Testis (tissue), 5 donors: ENCODE measurements at places on chromosomes 7 and 10.
A peak's percentile ranks its signal among the peaks of the same experiment; 100 is the strongest.

- no peak for DNase-seq
These were observed 172.4 kb upstream of the PRR15 start for GRCh38 chr7:29391262-29391661.

DNA sequence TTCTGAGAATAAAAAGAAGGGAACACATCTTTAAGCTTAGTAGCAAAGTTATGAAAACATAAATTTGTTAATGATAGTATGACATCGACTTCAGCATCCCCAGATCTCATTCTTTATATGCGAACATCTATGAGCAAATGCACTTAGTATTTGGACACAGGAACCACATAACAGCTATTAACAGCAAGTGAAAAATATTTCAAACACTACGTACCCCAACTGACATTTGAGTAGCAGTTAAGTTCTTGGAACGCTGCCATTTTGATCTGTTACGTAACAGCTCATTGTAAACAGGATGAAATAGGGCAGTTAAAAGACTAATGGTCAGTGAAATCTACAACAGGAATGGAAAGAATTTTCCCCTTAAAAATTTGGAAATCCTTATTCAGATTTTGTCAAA lies 428.9 kb downstream of the TNS3 start:
- peak; percentile 29 for DNase-seq

DNA sequence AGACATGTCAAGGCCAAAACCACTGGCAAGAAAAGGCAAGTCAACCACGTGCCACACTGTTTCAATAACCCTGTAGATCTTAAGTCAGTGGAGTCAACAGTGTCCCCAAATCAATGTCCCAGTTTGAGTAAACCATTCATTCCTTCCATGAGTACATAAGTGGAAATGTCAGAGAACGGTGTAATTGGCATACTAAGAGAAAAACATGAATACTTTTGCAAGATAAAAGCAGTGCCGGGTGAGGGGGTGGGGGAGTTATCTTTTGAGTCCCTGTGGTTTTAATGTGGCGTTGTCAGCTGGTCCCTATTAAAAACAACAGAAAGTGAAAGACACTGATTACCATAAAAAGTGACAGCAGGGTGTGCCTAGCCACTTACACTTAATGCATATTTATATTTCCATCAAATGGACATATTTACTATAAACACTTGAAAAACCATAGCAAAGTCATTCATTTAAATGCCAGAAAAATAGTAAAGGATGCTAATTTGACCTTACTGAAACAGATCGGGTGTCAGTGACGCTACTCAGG lies 37.8 kb downstream of the RSU1 start:
- DNase-seq = no peak

DNA sequence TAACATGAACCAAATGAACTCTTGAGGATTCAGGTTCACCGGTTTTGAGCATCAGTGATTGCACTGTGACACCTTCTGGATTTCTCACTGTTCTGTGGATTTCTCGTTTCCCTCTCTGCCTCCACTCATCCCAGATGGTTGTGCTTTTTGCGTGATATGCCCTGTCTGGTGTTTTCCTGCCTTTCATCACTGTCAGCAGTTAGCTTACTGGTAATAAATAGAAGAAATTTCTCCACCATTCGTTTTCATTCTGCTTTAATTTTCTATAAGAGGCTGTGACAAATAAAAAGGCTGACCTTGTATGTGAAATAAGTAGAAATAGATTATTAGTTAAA lies 16.2 kb downstream of the BPGM start:
- DNase-seq = no peak

DNA sequence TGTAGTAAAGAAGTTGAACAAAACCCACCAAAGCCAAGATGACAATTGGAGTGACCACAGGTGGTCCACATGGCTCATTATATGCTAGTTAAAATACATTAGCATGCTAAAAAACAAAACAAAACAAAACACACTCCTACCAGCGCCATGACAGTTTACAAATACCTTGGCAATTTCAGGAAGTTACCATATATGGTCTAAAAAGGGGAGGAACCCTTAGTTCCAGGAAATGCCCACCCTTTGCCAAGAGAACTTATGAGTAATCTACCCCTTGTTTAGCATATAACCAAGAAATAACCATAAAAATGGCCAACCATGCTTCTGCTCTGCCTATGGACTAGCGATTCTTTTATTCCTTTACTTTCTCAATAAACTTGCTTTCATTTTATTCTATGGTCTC lies 979.1 kb upstream of the POT1 start:
- no peak for DNase-seq

GRCh38 chr7:134744569-134744968 lies 34.9 kb upstream of the CALD1 start:
- no peak for DNase-seq

DNA sequence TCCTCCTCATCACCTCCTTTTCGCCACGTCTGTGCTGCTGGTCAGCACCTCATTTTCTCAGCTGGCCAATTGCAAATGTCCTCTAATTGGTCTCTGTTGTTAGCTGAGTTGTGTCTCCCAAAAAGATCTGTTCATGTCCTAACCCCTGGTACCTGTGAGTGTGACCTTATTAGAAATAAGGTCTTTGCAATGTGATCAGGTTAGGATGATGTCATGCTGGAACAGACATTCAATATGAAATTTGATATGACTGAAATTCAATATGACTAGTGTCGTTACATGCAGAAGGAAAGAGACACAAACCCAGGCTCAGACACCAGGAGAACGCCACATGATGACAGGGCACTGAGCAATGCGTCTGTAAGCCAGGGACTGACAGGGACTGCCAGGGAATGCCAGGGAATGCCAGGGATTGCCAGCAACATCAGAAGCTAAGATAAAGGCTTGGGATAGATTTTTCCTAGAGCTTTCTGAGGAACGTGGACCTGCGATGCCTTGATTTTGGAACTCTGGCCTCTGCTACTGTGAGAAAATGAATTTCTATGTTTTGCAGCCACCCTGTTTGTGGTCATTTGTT lies 77.5 kb upstream of the CXCL12 start:
- DNase-seq = no peak

GRCh38 chr7:123346766-123347165 lies 147.0 kb upstream of the SLC13A1 start:
- DNase-seq = no peak

- DNase-seq = no peak
These were observed 219.7 kb downstream of the CREB5 start for GRCh38 chr7:28631995-28632394.

DNA sequence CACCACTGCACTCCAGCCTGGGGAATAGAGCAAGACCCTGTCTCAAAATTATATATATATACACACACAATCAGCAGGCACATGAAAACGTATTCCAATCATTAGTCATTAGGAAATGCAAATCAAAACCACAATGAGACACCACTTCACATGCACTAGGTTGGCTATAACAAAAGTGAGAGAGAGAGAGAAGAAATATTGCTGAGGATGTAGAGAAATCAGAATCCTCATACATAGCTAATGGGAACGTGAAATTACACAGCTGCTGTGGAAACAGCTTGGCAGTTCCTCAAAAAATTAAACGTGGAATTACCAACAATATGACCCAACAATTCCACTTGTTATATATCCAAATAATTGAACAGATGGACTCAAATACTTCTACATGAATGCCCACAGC lies 43.3 kb upstream of the CNNM1 start:
- DNase-seq = no peak

GRCh38 chr7:7109934-7110333 lies 72.4 kb upstream of the C1GALT1 start:
- DNase-seq = no peak

DNA sequence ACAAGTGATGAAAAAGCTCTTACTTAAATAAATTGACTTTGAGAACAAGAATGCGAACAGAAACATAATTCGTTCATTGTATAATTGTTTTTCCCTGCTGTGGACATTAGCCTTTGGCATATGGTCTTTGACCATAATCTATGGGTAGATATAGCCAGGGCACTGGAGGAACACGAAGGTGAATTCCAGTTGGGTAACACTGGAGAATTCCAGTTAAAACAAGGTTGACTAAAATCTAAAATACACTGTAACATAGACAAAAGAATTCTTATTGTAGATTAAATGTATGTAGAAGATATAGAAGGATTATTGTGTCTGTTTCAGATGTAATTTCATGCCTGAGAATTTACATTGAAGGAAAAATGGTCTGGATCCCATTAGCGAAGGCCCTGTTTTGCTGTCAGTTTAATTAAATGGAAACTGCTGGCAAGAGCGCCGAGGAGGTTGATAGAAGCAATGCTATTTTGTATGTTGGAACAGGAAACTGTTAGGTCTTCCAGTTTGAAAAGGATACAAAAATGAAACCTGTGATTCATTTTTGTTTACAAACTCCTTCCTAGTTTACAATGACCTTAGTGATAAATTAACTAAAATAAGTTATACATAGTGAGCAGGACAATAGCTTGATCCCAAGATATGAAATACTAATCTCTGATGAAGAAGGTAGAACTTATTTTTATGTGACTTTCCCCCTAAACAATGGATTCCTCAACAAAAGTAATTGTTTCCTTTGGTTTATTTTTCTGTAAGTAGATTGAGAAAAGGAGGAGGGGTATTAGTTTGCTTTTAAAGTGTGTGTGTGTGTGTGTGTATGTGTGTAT lies 68.9 kb downstream of the ARID5B start:
- DNase-seq = peak; percentile 44

DNA sequence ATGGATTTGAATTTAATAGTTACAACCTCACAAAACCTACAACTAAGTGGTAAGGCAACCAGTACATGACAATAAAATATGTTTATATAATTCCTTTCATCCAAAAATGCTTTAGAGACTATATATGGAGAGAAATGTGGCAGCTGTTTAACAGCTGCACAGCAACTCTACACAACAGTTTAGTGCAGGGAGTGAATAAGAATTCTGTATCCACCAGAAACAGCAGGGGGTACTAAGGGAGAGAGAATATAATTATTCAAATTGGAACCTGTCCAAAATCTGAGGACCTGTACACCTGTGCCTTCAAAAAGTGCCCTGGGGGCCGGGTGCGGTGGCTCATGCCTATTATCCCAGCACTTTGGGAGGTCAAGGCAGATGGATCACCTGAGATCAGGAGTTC lies 49.6 kb downstream of the POLL start:
- DNase-seq = no peak

DNA sequence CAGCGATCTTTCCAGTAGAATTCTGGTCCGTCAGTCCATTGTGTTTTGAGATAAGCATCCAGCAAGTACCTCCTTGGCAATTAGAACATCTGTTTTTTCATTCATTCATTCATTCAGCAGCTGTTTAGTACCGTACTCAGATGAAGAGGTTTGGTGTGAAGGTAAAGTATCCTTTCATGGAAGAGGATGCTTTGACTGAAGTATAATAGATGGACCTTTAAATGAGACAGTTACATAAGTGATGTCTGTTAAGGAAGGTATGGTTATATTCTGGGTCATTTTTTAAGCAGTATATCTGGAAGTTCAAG lies 1.2 kb downstream of the MAPK8 start:
- no peak for DNase-seq

- no peak for DNase-seq
These were observed 56.8 kb upstream of the JAZF1 start for GRCh38 chr7:28237363-28237762.

GRCh38 chr10:75432176-75432575 lies 752 bp downstream of the LRMDA start:
- DNase-seq = no peak

- DNase-seq = no peak
These were observed 181.4 kb upstream of the TNS3 start for GRCh38 chr7:47763063-47763974.

DNA sequence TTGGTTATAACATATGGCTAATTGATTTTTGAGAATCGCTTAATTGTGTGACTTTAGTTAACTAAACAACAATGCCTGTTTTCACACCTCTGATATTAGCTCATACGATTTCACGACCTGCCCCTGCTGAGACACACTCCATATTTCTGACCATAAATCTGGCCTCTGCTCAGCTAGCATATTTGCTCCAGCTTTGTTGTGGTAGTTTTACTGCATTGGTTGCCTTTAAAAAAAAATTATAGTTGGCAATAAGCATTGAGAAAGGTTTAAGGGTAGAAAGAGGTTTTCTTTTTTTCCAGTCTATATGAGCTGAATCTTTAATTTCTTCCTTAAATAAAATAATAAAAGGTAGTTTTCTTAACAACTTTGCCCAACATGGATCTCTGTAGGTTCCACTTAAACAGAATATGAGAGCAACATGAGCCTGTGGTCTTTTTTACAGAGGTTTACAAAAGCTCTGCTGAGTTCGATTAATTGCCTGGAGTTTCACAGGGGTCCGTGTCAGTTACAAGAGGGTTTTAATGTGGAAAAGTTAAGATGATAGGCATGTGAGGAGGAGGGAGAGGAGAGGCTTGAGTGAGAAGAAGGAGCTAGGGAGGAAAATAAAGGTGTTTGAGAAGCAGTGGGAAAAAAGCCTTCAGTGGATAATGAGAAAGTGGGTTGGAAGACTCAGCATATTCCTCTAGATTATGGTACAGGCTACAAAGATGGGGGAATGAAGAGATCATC lies 318.2 kb downstream of the CXCL12 start:
- no peak for DNase-seq

GRCh38 chr10:42969147-42969546 lies 107.7 kb upstream of the RET start:
- DNase-seq = no peak
